Stimulated activated CD4-positive, alpha-beta T cell treated with anti-CD3 and anti-CD28 coated beads, TNF-alpha, amount 100 ng/mL, for 1 hour (primary cell): ENCODE measurements at places on chromosomes 13 and 19.

DNA sequence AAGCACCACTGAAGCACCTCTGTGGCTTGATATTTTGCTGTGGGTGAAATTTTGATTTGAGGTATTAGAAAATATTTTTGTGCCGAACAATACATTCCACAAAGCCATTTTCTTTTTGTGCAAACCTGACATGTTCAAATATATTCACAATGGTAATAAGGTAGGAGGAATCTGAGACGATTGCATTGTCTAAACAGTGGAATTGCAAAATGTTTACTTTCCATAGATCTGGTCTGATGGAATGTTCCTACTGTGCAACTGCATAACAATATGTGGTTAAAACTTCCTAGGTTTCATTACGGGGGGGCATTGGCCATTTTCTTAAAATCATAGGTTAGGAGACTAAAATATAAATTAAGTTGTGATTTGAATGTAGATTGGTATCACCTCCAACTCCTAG, 42.7 kb upstream of the AKAP11 start:
- DNase-seq: no peak

DNA sequence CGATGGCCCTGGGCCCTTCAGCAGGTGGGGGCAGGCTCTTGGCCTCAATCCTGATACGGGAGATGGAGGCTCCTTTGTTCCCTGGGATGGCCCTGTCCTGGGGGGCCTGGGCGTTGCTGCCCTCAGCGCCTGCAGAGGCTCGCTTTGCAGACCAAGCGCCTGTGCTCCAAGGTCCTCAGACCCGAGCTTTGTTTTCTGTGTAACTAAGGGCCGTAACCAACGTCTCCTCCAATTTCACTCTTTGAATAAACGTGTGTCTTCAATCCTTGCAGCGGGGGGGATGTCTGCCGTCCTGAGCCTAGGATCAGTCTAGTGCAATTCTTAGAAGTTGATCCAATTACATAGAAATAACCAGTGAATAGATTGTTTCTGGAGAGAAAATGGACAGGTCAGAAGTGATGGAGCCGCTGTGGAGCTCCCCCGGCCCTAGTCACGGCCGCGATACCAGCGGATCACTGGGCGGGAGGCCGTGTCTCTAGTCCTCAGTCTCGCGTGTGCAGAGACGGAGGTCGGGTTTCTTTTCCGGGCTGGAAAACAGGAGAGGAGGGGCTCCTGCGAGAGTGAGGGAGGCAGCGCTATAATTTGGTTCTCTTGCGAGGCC, 5.3 kb downstream of the PTBP1 start:
- no peak for DNase-seq

DNA sequence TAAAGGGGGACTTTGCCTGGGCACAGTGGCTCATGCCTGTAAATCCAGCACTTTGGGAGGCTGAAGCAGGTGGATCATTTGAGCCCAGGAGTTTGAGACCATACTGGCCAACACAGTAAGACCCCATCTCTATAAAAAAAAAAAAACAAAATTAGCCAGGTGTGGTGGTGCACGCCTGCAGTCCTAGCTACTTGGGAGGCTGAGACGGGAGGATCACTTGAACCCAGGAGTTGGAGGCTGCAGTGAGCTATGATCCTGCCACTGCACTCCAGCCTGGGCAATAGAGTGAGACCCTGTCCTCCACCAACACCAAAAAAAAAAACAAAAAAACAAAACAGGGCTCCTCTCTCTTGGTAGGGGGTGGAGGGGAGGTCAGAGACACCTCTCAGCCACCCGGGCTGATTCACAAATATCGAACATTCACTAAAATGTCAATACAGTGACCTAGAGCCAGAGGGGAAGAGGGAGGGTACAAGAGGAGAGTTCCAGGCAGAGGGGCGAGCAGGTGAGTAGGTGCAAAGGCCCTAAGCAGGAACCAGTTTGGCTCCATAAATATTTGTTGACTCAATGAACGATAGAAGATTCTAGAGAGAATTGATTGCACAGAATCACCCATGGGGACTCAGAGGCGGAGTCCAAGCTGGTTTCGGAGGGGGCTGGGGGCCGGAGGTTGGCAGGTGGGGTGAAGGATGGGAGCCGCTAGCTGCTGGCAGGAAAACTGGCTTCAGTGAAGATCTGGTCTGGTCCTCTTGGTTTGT, 1.0 kb upstream of the CREB3L3 start:
- DNase-seq: no peak

- DNase-seq: no peak
Observed at GRCh38 chr19:15666883-15667282, 6.0 kb upstream of the CYP4F12 start.
